ENCODE measurements at places on chromosomes 16 and 17.

- DNase-seq: no peak
Measured at GRCh38 chr16:19106625-19107020, 7.1 kb upstream of the ITPRIPL2 start.

DNA sequence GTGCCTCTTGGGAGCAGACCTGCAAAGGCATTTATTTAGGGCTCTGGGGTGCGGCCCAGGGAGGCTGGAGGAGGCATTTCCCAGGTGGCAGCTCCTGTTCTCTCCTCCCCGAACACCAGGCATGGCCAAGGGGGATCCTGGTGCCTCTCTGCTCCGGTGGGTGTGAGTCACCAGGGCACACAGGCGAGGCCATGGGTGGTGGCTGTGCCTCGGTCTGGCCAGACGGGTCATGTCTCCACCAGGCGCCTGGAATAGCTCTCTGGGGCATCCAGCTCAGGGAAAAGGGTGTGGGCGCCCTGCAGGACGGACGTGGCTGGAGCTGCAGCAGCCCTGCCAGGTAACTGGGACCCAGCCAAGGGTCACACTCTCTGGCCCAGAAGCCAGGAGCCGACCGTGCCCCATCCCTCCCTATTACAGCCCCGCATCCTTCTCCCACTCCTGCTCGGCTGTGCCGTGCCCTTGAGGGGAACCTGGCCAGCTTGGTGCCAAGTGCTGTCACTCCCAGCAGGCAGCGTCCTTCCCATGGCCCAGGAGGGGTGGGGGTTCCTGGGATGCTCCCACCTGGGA lies 25.8 kb downstream of the SOX8 start:
- DNase-seq: no peak

DNA sequence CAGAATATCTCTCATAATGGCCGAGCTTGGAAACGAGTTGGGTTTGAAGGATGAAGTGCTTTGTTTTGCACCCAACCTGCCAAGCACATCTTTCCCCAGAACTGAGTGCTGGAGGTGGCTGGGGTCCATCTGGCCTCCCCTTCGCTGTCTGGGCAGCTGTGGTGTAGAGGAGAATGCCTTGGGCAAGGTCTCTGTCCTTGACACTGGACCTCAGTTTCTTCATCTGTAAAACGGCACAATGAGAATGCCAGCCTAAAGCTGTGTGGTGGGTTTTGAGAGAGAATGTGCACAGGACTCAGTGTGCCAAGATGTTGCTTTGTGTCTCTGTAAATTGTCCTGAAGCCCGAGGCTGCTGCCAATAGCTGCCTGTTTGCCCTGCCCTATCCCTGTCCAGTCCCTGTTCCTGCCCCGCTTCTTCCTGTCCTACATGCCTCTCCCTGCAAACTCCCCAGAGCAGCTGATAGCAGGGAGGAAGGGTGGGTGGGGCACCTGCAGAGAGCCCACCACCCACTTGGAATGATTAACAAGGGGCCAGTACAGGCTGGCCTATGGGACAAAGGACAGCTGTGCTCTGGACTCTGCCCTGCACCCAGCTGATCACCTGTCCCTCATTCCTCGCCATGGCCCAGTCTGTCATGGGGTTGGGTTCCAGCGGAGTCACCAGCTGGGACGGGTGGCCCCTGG lies 15.3 kb downstream of the LASP1 start:
- DNase-seq: no peak

- no peak for DNase-seq
Measured at GRCh38 chr17:82830249-82830661, 9.6 kb downstream of the ZNF750 start.

DNA sequence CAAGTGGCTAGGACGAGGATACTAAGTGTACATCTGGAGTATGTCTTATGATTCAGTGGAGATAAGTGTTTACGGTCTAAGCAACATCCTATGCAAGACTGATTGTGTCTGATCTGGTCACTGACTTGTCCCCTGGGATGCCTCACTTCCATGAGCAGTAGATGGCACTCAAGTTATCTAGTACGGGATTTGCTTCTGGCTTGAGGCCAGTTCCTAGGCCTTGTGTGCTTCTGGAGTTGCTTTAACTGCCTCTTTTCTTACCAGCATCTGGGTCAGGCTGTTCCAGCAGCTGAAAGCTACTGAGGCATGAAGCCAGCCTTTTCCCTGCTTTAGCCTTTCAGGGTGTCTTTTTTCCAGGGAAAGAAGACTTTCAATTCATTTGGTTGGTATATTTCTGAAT lies 23.0 kb downstream of the SUPT6H start:
- DNase-seq: no peak

- no peak for DNase-seq
Measured at GRCh38 chr17:44733753-44734152, 25.0 kb upstream of the ADAM11 start.

DNA sequence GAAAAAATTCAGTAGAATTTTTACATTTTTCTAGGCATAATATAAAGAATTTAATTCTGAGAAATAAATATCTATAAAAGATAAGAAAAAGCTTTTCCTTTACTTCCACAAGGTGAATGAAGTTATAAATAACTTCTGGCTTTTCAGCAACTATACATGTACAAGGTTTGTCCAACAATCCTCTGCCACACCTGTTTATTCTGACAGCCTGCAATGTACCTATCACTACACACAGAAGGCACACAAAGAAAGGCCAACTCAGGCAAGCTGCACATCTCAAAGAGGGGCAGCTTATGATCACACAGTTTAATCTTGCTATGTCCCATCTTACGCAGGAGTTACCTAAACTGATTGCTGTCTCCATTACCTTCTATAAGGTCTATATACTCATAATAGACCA lies 120.2 kb downstream of the MYO1D start:
- no peak for DNase-seq
